HS-27A (cell line): ENCODE measurements at places on chromosomes 3 and 15.

GRCh38 chr15:49320351-49320750 lies 102.7 kb upstream of the FGF7 start:
- no peak for DNase-seq

DNA sequence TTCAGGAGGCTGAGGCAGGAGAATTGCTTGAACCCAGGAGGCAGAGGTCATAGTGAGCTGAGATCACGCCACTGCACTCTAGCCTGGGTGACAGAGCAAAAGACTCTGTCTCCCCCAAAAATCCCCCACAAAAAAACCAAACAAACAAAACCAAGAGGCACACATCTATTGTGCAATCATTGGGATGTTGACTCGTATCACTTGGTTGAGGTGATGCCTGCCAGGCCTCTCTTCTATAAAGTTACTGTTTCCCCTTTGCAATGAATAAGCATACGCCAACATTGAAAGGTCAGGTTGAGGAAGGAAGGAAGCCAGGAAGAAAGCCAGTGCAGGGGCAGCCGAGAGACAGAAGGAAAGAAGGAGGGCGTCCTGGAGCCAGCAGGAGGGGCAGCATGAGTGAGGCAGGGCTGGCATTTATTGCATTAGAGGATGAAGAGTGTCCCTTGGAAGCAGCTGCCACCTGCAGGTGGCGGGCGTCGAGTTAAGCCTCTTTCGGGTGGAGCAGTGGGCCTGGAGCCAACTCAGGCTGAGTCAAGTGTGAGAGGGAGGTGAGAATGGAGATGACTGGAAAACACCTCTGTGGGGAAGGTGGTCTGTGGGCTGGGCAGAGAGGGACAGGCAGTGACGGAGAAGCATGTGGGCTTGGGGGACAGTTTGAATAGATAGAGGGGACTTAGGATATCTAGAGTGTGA lies 8.3 kb upstream of the CSPG4 start:
- peak; percentile 74 for DNase-seq

- no peak for DNase-seq
These were observed 86.6 kb downstream of the FOXB1 start for GRCh38 chr15:60090747-60091146.

- no peak for DNase-seq
These were observed 13.0 kb upstream of the CSK start for GRCh38 chr15:74768771-74769342.

DNA sequence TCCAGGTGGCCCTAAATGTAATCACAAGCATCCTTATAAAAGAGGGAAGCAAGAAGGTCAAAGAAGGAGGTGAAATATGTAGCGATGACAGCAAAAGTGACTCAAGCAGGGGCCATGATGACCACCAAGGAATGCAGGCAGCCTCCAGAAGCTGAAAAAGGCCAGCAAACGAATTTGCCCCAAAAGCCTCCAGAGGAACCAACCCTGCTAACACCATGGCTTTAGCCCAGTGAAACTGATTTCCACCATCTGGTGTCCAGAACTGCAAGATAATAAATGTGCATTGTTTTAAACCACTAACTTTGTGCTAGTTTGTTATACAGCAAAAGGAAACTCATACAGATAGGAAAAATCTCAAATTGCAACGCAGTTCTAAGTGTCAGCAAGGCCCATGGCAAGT lies 23.0 kb upstream of the RBSN start:
- no peak for DNase-seq

- no peak for DNase-seq
These were observed 42.1 kb downstream of the CDCP1 start for GRCh38 chr3:45103753-45104714.

GRCh38 chr3:150035301-150035779 lies 64.6 kb upstream of the PFN2 start:
- DNase-seq = no peak

- DNase-seq = no peak
These were observed 86.2 kb downstream of the FBN1 start for GRCh38 chr15:48559285-48559684.

DNA sequence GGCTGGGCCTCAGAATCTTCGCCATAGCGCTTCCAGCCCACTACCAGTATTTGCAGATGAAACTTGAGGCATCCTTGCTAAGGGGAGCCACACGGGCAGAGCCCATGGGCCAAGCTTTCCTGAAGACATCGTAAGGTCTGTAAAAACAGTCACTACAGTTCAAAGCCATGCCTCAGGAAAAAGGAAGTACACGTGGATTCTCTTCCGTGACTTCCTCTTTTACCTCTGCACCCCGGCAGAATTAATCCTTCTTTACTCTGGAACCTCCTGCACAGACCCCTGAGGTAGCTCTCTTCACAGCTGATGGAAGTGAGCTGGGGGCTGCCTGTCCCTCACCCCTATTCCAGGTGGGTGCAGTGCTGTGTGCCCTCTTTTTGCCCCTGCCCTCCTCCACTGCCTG lies 129.2 kb downstream of the CHDH start:
- no peak for DNase-seq

DNA sequence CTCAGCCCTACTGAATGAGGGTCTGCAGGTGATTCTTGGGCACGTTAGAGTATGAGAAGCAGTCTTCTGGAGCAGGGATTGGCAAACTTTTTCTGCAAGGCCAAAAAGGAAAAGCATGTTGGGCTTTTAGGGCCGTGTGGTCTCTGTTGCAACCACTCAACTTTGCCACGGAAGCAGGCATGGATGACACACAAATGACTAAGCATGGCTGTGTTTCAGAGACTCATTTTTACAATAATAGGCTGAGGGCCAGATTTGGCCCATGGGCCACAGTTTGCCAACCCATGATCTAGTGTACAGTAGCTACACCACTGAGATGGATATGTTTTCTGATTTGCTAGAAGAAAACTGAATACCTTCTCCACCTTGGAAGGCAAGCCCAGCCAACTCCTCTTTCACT lies 66.1 kb upstream of the PRICKLE2 start:
- peak; percentile 67 for DNase-seq

DNA sequence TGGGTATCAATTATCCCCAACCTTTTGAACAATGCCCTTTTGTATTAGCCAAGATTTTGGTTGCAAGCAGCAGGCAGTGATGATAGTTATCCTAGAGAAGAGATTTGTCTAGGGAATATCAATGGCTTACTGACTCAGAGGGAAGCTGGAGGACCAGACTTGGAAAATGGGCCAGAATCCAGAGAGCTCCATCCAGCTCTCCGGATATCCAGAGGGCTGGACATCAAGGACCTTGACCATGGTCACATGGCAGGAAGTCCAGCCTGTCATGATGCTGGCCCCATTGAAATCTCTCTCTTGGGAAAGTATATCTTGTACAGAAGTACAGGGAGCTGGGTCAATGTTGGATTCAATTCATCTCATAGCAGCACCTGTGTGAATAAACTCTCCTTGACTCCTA lies 148.5 kb upstream of the PDZRN3 start:
- DNase-seq = no peak

GRCh38 chr3:112467539-112467938 lies 31.7 kb downstream of the BTLA start:
- no peak for DNase-seq

DNA sequence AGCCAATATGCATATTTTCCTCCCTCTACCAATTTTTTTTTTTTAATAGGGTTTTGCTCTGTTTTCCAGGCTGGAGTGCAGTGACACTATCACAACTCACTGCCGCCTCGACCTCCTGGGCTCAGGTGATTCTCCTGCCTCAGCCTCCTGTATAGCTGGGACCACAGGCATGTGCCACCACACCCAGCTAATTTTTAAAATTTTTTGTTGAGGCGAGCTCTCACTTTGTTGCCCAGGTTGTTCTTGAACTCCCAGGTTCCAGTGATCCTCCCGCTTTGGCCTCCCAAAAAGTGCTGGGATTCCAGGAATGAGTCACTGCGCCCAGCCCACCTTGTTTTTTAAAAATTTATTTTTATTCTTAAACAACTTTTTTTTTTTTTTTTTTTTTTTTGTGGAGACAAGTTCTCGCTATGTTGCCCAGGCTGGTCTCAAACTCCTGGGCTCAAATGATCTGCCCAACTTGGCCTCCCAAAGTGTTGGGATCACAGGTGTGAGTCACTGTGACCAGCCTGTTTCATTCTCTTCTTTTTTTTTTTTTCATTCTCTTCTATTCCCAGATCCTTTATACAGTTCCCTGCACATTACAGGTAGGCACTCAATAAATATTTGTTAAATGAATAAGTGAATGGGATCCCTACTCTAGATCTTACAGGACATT lies 40.5 kb upstream of the PIK3CB start:
- DNase-seq = no peak

DNA sequence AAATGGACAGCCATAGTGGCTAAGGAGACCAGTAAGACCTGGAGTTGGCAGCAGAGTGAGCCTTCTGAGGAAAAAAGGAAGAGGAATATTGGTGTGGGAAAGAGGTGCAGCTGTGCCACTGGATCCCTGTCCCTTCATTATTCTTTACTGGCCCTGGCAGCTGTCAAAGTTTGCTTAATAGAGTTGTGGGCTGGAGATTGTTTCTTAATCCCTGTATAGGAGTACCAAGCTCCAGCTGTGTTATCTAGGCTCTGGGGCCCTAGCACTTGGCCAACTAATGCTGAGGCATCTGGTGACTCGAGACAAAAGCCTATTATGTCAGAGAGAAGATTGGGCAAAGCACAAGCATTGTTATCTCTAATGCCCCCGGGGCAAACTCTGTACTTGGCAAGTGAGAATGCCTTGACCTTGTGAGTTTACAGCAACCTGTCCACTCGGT lies 61.4 kb downstream of the ZNF609 start:
- no peak for DNase-seq

- no peak for DNase-seq
These were observed 62.6 kb downstream of the AKAP13 start for GRCh38 chr15:85443046-85443445.

GRCh38 chr3:71754610-71755253 lies 1.1 kb downstream of the GPR27 start:
- no peak for DNase-seq

DNA sequence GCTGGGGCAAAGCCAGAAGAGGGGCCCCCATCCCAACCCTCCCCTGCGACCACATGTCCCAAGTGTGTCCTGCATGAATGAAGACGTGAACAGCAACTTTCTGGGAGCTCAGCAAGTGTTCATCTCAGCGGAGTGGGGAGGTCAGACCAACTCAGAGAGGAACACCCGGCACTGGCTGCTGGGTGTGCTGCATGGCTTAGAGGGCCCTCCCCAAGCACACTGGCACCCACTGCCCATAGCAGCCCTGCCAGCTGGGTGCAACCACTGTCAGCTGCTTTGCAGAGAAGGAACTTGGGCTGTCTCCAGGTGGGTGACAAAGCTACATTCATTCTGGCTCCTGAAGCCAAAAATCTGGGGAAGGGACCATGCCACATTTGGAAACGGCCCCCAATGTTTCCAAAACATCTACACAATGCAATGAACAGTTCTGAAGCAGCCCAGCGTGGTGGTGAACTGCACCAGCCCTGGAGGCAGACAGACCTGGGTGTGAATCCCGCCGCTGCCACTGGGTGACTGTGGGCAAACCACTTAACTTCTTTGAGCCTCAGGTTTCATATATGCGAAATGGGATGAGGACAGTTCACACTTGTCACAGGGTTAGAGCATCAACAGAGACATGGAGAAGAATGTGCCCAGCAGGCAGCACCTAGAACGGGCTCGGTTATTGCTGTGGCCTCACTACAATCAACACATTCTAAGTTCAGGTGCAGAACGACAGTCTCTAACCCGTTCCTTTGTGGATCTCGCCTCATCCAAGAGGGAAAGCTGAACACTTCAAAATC lies 145.4 kb downstream of the NUP210 start:
- no peak for DNase-seq

DNA sequence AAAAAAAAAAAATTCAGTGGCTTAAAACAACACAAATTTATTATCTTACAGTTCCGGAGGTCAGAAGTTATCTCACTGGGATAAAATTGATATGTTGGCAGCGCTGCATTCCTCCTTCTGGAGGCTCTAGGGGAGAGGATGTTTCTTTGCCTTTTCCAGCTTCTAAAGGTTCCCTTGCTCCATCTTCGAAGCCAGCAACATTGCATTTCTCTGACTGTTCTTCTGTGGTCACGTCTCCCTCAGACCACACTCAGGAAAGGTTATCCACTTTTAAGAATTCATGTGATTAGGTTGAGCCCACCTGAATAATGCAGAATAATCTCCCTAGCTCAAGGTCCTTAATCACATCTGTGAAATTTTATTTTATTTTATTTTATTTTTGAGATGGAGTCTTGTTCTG lies 23.4 kb upstream of the ACAP2 start:
- no peak for DNase-seq

DNA sequence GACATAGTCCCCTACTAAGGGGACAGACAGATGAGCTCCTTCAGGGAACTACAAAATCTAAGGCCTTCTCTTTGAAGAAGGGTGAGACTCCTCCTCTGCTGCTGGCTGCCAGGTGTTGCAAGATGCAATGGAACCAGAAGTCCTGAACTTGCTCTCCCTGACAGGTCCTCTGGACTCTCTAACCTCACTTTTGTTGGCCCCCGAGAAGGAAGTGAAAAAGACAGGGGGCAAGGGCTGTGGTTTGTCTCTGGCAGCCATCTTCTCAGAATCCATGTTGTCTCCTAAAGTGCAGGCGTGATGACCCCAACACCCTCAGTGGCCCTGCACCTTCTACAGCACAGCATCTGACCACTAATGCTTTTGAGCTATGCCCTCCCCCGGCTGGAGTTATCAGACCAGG lies 292.5 kb downstream of the CHST2 start:
- DNase-seq = no peak

DNA sequence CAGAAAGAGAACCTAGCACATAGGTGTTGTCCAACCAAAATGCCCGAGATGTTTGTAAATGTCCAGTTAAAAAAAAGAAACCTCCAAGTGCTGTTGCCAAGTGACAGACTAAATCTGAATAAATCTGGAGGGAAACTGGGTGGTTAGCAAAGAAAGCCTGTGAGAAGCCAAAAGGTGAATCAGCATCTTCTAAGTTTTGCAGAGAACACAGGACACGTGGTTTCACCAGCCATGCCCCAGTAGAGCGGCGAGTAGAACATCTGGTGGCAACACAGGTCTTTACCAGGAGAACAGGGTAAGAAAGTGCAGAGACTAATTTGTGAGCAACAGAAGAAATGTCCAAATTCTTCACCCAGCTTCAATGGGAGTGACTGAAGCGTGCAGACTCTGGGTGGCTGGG lies 986.0 kb downstream of the ROBO2 start:
- DNase-seq = no peak

- DNase-seq = no peak
These were observed 5.1 kb upstream of the SEMA7A start for GRCh38 chr15:74438721-74439316.

DNA sequence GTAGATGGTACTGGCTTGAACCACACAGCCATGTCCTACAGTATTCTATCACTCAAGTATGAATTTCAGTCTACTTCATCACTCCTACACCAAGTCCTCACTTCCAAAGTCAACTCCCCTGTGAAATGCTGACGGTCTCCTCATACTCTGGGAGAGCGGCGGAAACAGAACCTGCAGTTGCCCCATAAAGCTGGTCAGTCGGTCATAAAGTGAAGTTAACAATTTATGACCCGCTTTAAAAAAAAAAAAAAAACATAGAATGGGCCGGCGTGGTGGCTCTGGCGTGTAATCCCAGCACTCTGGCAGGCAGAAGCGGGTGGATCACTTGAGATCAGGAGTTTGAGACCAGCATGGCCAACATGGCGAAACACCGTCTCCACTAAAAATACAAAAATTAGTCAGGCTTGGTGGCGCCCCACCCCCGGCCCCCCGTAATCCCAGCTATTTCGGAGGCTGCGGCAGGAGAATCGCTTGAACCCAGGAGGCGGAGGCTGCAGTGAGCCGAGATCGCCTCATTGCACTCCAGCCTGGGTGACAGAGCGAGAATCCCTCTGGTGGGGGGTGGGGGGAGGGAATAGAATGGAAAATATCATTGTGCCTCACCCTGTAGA lies 2.1 kb downstream of the TRANK1 start:
- DNase-seq = no peak
